ENCODE measurements at places on chromosomes 6 and 20.

DNA sequence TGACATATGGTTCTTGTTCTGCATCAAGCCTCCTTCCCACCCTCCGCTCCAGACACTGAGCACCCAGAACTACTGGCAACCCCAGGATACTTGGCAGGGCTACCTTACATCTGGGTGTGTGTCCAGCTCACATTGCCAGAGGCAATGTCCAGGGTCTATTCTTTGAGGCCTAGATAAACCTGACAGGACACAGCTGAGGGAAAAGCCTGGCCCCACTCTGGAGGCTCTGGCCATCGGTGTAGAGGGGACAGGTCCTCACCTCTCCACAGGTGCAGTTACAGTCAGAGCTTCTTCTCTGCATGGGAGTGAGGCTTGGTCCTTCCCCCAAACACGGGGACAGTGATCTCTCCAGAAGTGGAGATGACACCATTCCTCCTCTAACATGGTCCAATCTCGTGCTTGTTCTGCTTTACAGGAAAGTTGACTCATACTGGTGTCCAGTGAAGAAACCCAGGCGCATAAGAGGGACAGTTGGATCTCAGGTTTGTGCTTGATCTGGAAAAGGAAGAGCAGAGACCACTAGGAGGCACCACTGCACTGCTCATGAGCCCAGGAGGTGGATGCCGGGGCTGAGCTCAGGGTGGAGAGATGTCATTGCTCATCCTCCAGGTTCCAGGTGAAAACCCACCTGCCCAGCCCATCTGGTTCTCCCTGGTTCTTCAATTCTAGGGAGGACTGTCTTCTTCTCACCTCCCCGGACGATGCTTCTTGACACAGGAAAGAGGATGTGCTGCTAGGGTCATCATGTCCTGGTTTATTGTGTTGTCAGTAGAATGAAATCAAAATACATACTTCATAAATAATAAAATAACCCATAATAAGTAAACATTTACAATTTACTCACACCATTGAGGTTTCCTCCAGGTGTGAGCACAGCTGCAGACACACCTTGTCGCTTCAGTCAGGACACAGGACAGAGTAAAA lies 14.7 kb downstream of the HLA-F start:
- no peak for DNase-seq

- DNase-seq, result no peak
Measured at GRCh38 chr6:167005350-167006159, 6.4 kb downstream of the CEP43 start.

GRCh38 chr20:62464425-62464770 lies 11.4 kb downstream of the GATA5 start:
- no peak for DNase-seq

- DNase-seq, result no peak
Measured at GRCh38 chr20:38441916-38442315, 6.8 kb upstream of the SNHG17 start.

DNA sequence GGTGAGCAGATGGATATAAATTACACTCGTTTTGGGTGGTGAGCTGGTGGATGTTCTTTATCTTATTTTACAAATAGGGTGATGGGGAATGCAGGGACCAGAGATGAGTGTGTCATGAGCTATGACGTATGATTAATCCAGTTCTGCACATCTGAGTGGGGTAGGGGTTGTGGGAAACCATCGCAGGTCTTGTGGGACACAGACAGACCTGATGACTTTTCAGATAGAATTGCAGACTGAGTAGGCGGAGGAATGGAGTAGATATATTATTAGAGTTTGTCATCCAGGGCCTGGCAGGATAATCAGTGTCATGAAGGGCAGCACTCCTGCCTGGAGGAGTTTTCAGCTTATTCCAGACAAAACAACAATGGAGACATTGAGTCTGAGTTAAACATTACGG lies 12.9 kb upstream of the DSP start:
- DNase-seq, result no peak

DNA sequence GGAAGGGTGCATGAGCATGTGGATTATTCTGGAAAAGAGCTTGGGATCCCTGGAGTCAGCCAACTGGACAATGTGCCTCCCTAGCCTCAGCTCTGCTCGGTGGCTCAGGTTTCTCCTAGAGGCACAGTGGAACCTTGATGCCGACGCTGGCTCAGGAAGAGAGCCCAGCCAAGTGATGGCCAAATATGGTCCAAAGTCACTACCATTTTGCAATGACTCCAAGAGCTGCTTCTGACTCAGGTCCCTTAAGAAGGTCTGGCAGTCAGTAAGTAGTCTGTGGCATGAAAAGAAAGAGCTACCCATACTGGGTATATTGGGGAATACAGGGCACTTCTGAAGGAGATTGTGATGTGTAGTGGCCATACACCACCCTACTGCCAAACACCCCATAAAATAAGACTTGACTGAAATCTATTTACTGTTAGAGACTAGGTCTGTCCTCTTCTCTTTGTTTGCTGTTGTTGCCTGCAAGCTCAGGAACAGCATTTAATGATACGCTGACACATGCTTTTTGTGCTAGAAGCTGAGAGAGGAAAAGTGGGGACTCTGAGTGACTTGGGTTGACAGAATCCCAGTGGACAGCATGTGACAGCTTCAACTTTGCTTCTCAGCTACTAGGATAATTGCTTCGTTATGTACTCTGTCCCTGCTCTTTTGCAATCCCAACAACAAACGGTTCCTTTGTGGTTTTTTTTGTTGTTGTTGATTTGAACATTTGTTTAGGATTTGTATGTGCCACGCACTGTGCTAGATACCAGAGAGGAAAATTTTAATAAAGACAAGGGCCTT lies 30.3 kb upstream of the OGFRL1 start:
- DNase-seq, result no peak

GRCh38 chr20:35788796-35789195 lies 17.0 kb downstream of the PHF20 start:
- DNase-seq, result no peak

GRCh38 chr6:122753000-122753687 lies 26.4 kb upstream of the FABP7 start:
- DNase-seq, result no peak

- DNase-seq, result no peak
Measured at GRCh38 chr6:13989496-13990144, 64.9 kb downstream of the RNF182 start.

GRCh38 chr20:57459278-57459677 lies 65.7 kb downstream of the CTCFL start:
- DNase-seq, result no peak

DNA sequence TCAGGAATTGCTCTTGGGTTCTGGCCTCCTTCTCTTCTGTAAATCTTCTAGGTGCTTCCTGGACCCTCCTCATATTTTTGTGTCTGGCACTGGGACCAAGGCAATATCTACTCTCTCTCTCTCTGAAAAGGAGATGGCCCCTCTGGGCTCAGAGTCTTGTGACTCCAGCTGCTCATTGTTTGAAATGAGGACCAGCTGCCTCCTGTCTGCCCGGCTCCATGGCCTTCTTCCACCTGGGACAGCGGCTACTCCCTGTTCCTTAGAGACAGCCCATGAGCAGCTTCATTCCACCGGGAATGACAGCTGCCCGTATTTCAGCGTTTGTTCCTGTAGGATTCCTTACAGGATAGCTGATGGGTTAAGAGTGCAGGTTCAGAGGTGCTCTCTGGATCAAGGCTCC lies 2.9 kb downstream of the TGM3 start:
- DNase-seq, result no peak

DNA sequence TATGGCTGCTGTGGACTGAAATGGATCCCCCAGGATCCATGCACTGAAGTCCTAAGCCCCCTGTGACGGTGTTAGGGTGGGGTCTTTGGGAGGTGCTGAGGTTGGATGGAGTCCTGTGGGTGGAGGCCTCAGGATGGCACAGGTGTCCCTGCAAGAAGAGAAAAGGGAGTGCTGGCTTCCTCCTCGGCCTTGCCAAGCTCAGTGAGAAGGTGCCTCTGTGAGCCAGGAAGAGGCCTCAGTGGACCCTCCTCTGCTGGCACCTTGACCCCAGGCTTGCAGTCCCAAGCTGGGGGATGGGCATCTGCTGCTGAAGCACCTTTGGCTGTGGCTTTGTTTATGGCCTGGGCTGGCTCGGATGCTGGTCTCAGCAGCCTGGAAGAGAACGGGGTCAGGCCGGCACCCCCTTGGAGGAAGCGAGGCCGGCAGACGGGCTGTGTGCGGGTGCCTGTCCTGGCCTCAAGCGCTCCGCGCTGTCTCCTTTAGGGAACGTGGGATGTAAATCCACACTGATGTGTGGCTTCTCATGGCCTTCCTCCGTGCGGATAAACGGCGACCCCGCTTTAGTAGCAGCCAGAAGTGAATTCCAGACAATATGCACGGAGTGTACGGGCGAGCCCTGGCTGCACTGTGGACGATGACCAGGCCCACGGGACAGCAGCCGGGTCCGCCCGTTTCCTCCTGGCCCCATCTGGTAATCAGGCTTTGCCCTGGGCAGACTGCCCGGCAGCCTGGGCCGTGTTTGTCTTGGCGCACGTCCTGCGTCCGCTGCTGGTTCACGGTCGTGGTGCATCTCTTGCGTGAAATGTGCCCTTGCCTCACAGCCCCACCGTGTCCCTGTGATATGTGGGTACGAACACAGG lies 182.6 kb downstream of the ERMARD start:
- no peak for DNase-seq

DNA sequence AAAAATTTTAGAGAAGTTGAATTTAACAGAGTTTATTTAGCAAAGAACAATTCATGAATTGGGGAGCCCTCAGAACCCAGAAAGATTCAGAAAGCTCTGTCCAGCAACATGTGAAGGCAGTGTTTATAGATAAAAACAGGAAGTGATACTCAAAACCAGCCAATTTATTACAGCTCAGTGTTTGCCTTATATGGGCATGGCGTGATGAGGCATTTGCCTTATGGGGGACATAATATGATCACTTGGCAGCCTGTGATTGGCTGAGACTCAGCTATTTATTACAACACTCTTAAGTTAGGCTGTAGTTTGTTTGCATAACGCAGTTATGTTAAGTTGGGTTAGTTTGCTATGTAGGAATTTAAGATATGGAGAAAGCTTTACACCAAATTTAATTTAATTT lies 11.5 kb downstream of the HLA-DPA1 start:
- DNase-seq, result no peak

- DNase-seq, result no peak
Measured at GRCh38 chr6:110524305-110524704, 47.9 kb upstream of the SLC22A16 start.

GRCh38 chr20:31863296-31864085 lies 6.8 kb downstream of the DUSP15 start:
- no peak for DNase-seq

DNA sequence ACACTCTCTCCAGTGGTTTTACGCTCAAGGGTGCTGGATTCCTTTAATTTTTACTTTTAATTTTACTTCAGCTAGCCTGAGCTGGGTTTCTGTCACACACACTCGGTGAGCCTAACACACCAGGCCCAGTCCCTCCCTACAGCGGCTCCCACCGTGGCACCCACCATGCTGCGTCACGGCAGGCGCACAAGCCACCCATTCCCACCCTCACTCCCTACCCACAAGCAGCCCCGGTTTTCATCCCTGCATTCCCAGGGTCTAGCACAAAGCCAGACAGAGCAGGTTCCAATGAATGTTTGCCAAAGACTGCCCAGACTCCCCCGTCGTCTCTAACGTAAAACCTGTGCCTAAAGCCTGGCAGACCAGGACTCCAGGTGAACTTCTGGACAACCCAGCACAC lies 50.3 kb downstream of the MYH7B start:
- no peak for DNase-seq

GRCh38 chr20:50258790-50259483 lies 68.3 kb downstream of the CEBPB start:
- DNase-seq, result no peak

- DNase-seq, result no peak
Measured at GRCh38 chr20:39943336-39943735, 745.7 kb downstream of the MAFB start.

GRCh38 chr6:146545581-146545980 lies 1.9 kb downstream of the RAB32 start:
- DNase-seq, result no peak

DNA sequence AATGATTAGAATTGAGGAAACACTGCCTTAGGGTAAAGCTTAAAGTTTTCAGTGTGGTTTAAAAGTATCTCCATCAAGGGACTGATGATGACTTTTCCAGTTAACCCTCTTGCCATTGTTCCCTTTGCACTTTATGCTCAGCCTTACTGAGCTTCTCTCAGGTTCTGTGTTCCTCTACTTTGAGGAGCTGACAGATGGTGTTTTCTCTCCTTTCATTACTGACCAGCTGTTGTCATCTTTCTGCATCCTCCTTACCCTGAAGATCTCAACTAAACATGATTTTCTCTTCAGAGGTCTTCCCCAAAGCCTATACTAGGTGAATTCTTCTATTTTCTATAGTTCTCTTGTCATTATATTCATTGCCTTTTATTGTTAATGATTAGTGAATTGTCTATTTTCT lies 475.6 kb upstream of the SYNCRIP start:
- no peak for DNase-seq

DNA sequence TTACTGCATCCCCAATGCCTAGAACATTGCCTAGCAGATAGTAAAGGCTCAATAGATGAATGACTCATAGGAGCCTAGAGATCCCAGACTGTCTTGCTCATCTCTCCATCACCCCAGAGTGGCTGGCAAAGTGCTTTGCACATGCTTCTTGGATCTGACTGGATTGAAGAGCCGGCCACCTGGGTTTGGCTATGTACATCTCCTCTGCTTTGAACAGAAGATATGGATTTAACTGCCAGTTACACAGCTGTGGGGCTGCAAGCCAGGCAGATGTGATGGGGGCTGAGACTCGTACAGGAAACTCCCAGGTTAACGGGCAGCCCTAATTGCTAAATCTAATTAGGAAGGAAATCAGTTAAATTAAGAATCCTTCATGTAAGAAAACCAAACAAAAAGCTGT lies 28.6 kb downstream of the MYLIP start:
- no peak for DNase-seq

GRCh38 chr6:6588924-6589709 lies 597 bp downstream of the LY86 start:
- DNase-seq, result no peak

GRCh38 chr20:41306061-41306727 lies 11.3 kb downstream of the ZHX3 start:
- DNase-seq, result no peak

GRCh38 chr20:5090191-5090590 lies 29.6 kb downstream of the PCNA start:
- DNase-seq, result no peak

GRCh38 chr20:2576317-2576727 lies 39.9 kb downstream of the TMC2 start:
- no peak for DNase-seq

DNA sequence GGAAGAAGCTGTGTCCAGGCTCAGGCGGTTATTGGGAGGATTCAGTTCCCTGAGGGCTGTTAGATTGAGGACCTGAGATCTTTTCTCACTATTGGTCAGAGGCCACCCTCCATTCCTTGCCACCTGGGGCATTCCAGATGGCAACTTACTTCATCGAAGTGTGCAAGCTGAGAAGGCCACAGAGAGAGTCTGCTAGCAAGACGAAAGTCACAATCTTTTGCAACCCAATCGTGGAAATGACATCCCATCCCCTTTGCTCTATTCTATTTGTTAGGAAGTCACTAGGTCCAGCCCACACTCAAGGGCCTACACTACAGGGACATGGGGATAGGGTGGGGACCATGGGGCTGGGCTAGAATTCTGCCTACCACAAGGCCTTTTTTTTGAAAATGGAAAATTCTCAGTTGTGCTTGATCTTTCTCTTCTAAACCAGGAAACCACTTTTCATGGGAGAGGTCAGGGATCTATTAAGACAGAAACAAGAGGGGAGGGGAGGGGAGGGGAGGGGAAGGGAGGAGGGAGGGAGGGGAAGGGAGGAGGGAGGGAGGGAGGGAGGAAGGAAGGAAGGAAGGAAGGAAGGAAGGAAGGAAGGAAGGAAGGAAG lies 217.2 kb downstream of the BCAS1 start:
- no peak for DNase-seq

Measured in H54 (cell line).